ENCODE measurements at places on chromosomes 3 and 15.
A peak's percentile ranks its signal among the peaks of the same experiment; 100 is the strongest.

DNA sequence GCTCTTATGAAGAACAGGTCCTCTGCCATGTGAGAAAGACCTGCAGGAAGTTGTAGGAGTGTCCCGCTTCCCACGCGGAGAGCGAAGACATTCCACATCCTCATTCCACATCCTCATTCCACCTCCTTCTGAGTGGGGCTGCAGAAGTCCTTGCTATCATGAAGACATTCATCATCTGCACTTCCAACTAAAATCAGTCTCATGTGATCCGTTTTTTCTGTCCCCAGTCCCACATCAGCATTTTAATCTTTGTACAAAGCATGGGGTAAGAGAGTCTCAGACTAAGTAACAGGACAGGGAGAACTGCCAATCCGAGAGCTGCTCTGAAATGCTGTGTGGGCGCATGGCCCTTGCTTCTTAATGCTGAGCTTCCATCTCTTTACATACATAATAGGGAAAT lies 227.2 kb downstream of the RSRC1 start:
- no peak for DNase-seq

DNA sequence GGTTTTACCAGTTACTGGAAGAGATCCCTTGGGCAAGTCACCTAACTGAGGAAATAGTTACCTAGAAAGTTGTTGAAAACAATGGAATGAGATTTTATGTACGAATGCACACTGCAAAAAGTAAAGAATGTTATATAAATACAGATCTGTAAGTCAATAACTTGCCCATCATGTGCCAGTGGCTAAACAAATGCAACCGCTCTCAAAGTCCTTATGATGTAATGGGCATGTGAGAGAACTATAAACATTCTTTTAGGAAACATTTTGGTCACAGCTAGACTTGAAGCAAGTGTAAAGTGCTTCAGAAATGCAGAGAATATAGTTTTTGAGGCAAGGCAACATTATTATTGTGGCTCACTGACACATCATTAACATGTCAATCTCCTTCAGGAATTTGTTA lies 1044.5 kb downstream of the TUSC7 start:
- DNase-seq: no peak

GRCh38 chr15:98292442-98293240 lies 332.1 kb downstream of the ARRDC4 start:
- DNase-seq: peak; percentile 41

GRCh38 chr15:74786551-74787165 lies 4.8 kb downstream of the CSK start:
- no peak for DNase-seq

- DNase-seq: no peak
These were observed 42.0 kb downstream of the SCAPER start for GRCh38 chr15:76863123-76863522.

DNA sequence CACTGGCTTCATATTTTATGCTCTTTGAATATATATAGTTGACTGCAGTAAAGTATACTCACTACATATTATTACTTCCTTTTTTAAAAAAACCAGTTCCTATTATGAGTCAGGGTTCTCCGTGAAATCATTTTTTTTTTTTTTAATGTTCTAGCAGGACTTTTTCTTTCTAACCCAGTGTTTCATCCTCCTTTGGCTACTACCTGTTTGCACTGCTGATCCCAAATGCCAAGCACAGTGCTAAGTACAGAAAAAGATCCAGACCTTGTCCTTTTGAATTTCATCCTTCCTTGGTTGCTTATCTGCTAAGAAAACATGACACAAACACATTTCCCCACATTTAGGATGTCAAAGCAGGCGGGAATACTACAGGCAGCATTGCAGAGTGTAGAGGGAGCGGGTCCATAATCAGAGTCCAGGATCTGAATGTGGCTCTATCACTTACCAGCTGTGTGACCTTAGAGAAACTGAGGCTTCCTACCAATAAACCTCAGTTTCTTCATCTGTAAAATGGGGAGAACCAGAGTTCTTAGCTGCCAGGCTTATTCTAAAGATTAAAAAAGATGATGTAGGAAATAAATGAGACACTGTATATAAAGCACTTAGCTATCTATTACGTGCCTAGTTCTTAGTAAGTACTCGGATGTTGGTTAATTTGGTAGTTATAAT lies 37.2 kb upstream of the ANPEP start:
- DNase-seq: no peak

DNA sequence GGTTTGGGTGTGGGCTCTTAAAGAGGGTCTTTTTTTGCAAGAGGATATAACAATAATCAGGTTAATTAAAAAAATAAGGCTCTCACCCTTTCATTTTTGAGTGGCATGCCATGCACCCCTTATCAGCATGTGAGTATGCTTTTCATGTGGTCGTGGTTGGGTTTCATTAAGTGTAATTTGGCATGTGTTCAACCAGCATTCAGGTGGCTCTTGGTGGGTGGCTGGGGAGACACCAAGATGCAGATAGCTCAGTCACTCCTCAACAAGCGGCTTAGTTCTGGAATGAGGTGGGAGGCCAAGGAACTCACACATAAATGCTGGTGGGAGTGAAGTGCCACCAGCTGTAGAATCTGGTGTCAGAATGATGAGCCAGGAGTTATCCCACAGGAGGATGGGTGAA lies 66.8 kb downstream of the FLNB start:
- DNase-seq: peak; percentile 35

DNA sequence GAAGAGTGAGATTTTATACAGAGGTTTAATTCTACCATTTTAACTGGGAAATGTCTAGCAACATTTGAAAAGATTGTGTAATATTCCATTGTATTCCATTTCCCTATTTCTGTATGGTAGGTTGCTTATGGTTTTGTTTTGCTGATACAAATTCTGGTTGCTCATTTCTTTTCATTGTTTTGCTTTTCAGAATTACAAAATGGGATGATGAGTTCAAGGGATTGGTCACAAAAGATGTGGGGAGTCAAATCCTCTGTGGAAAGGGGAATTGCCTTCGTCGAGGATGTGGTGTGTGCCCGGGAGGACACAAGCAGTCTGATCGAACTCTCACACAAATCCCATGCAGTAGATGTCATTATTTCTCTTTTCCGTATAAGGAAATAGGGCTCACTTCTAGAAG lies 18.3 kb downstream of the SLCO3A1 start:
- DNase-seq: no peak

DNA sequence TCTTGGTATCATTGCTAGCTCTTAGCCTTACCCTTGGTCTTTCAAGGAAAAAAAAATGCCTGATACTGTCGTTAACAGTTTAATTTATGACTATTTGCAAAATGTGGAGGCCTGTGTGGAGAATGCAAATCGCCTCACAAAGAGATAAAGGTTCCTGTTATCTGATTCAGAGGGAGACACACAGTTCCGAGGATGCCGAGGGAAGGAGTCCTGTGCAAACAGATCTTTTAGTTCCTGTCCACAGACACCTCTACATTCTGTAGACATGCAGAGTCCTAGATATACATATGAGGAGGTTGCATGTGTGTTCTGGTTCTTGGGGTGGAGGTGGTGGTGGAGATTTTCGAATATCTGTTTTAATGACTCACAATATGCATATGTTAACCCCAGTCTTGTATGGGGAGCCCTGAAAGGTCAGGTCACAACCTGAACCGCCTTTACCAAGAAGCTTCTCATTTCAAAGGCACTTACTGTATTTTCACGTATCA lies 5.7 kb downstream of the NR2F2 start:
- no peak for DNase-seq

DNA sequence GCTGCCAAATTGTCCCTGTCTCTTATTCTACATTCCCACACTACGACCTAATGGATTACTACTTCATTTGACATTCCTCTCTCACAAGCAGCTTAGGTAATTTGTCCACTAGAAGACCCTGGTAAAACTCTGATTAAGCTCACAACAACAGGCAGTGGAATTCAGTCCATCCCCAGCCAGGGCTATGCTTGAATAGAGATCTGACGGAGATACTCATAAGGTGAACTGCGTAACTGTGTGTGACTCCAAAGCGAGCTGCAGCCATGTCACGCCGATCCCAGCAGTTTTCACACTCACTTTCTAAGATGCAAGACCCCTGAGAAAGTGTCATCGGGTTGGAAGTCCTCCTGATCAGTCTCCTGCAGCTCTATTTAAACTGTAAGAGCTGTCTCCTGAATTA lies 25.7 kb upstream of the ROBO2 start:
- no peak for DNase-seq

DNA sequence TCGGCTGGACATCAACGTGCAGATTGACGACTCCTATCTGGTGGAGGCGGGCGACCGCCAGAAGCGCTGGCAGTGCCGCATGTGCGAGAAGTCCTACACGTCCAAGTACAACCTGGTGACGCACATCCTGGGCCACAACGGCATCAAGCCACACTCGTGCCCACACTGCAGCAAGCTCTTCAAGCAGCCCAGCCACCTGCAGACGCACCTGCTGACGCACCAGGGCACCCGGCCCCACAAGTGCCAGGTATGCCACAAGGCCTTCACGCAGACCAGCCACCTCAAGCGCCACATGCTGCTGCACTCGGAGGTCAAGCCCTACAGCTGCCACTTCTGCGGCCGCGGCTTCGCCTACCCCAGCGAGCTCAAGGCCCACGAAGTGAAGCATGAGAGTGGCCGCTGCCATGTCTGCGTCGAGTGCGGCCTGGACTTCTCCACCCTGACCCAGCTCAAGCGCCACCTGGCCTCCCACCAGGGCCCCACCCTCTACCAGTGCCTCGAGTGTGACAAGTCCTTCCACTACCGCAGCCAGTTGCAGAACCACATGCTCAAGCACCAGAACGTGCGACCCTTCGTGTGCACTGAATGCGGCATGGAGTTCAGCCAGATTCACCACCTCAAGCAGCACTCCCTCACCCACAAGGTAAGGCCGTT lies 34.2 kb downstream of the IDH2 start:
- no peak for DNase-seq

DNA sequence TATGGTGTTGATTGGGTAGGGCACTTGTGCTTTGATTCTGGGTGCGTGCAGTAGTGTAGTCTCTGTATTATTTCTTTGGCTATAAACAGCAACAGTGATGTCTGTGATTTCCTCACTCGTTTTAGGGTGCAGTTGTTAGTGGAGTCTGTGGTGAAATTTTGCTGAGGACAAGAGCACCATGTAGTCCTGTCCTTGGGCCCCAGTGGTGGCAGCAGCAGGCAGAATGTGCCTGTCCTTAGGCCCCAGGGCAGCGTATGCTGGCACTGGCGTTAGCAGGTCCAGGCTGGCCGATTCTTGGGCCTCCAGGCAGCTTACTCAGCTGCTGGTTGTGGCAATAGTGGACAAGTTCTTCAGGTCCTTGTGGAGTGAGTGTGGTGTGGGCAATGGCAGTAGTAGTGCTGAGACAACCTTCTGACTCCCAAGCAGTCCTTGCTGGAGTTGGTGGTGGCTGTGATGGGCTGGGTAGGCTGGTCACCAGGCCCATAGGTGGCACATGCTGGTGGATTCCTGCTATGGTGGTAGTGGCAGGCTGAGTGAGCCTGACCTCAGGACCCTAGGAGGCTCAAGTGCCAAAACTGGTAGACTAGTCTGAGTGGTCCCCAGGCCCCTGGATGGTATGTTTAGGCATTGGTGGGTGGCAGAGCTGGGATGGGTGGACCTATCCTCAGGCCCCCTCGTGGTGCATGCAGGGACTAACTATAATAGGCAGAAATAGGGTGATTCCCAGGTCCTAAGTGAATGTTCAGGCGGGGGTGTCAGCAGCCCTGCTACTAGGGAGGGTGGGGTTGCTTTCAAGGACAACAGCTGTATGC lies 56.3 kb downstream of the TNFAIP8L3 start:
- DNase-seq: no peak

GRCh38 chr15:39411102-39411989 lies 169.5 kb upstream of the THBS1 start:
- peak; percentile 33 for DNase-seq

DNA sequence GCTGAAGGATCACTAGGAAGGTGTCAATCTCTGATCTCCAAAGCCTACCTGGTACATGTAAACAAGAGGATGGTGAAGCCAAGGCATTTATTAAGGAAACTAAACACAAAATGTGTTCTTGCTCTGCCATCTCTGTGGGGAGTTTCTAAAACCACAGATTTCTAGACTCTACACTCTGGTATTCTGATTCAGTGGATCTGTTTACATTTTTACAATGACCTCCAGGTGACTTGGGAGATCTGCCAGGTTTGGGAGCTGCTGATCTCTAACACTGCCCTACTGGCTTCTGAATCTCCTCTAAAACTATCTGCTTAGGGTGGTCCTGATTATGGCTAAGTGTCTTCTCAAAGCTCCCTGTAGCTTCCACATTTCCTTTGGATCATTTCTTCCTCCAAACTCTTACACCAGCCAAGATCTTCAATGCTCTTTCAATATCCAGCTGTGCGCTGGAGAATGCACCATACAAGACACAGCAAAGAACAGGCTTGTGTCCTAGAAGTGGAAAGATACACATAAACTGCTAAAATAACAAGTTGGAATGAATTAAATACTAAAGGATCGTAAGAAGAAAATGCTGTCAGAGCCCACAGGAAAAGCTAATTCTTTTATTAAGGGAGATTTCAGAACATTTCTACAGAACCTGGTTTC lies 72.7 kb downstream of the GREM1 start:
- DNase-seq: no peak

GRCh38 chr3:184218814-184219213 lies 10.6 kb upstream of the VWA5B2 start:
- no peak for DNase-seq

GRCh38 chr3:105367063-105367405 lies 325 bp downstream of the ALCAM start:
- peak; percentile 62 for DNase-seq

DNA sequence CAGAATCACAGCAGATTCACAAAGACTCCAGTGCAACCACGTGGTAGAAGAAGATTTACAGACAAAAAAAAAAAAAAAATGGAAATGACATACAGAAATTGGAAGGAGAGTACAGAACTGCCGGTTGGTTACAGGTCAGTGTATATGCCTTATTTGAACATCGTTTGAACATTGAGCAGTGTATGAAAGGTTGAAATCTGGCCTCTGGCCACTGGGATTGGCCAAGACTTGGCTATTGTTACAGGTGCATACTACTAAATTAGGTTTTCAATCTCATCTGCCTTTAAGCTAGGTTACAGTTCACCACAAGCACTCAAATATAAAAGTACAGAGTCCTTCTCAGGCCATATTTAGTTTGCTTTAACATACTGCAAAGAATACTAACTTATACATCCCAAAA lies 59.8 kb downstream of the THBS1 start:
- DNase-seq: no peak

GRCh38 chr15:40046721-40047414 lies 7.9 kb upstream of the SRP14 start:
- DNase-seq: no peak

GRCh38 chr3:42823351-42823750 lies 14.1 kb downstream of the ACKR2 start:
- no peak for DNase-seq

GRCh38 chr15:92463826-92464225 lies 70.1 kb downstream of the ST8SIA2 start:
- no peak for DNase-seq

DNA sequence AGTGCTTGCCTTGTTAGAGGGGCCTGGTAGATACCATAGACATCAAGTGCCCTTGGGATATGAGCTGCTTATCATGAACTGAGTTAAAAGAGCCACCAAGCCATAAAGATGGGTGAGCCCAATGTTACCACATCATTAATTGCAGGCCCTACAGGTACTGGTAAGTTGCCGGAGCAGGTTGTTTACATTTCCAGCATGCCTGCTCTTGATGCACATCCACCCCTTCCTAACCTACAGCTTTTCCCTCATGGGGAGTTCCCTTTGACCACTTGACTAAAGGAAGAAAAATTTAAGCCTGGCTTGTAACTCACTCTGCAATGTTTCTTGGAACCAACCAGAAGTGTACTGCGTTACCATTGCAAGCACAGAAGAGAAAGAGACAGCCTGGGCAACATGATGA lies 24.7 kb upstream of the ULK4 start:
- no peak for DNase-seq
